ENCODE measurements at places on chromosomes 12 and 14.

DNA sequence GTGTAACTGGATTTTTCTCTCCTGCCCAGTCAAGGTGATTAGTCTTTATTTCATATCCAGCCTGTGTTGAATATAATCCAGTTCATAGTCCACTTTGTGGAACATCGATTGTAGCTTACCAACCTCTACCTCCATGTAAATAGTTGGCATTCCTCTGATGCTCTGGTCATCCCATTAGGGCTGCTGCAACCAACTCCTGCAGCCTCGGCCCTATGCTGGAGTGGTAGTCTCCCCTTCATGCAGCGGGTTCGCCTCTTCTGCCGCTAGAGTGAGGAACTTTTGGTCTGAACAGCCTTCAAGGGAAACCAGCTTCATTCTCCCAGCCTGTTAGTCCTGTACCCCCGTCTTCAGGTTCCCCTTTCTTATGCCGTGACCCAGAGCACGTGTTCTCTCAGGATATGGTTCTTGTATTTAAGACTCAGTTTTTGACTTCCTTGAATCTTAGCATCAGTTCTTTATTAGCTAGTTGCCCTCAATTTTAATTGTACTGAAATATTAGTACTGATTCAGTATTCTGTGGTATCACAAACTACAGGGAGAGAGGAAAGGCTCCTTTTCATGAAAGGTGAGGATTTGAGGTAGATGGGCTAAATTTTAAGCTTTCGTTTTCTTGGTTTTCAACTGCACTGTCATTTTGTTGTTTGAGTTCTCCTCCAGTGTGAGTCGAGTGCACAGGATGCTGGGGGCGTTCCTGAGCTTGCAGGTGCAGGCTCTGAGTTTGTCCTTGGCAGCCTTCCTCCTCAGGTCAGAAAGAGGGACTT is 33.2 kb downstream of the ZNF664 start:
- no peak for DNase-seq

DNA sequence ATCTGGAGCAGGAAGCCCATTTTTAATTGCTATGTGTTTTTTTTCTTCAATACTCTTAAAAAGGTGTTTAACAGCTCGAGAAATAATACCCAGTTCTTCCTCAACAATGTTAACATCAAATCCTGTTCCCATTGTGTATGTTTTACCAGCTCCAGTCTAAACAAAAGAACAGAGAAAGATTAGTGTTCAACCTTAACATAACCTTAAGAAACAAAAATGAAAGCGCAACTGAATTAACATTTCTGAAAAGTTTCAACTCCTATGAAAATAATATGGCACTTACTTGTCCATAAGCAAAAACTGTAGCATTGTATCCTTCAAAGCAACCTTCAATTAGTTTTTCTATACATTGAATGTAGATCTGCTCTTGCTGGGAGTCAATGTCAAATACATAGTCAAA is 73.2 kb downstream of the KIF21A start:
- DNase-seq: no peak

GRCh38 chr14:74414403-74415114 is 11.5 kb downstream of the SYNDIG1L start:
- DNase-seq: no peak

- no peak for DNase-seq
Measured at GRCh38 chr14:80344208-80344607, 132.9 kb upstream of the DIO2 start.

DNA sequence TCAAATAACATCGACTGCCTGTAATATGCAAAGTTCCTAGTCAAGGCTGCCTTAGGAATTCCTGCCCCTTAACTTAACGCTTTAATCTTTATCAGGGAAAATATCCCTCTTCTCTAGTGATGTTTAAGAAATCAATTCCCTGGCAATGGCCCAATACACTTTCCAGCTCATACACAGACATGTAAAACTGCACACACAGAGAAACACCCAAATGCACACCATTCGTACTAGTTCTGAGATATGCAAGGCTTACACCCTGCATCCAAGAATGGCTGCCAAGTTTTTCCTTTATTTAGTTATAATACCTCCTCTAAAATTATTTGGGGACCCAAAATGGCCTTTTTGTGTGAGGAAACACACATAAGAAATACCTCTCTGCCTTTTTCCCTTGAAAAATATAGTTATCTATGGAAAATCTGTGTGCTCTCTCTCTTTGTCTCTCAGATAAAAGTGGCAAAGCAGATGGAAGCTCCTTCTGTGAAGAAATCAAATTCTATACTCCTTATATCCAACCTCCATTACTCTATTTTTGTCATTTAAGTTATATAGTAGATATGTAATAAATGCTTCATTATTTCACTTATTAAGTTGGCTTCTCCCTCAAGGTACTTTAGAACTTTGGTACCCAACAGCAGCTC is 120.0 kb upstream of the MDM1 start:
- no peak for DNase-seq

- DNase-seq: no peak
Measured at GRCh38 chr12:991350-992333, 619 bp downstream of the ERC1 start.

GRCh38 chr14:93305725-93306418 is 27.0 kb downstream of the BTBD7 start:
- no peak for DNase-seq

- no peak for DNase-seq
Measured at GRCh38 chr12:80580254-80580653, 127.2 kb upstream of the MYF6 start.

DNA sequence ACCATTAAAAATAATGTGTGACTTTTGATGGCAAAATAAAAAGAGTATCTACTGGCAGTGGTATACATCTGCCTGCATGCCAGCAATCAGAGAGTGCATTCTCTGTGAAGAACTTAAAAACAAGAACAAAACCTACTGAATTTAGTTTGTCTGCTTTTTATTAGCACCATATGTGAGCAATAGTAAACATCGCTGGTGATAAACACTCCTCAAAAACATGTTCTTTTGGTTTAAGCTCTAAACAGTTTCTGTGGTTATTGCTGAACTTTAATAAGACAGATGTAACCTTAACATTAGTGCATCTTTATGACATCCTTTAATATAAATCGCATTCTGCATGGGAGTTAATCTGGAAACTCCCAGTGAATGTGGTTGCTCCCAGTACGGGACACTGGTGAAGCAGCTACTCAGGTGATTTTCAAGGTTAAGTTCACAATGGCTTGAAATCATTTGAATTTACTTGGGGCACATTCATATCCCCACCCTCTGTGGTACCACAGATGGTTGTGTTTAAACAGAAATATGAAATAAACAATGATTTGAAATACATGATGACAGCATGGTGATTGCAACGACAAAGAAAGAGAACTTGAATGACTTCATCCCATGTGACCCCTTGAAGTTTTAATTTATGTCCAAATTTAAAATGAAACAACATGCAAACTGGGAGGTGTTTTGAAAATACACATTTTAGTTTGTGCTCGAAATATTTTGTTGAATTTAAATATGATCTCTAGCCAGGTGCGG is 285.9 kb downstream of the FOXN3 start:
- no peak for DNase-seq

- no peak for DNase-seq
Measured at GRCh38 chr12:9957834-9958233, 13.4 kb upstream of the CLEC12A start.

Data from activated CD4-positive, alpha-beta T cell treated with anti-CD3 and anti-CD28 coated beads for 24 hours (primary cell).